ENCODE measurements at places on chromosomes 16 and 17. TPM values are rescaled to one million over a fixed set of nuclear protein-coding genes. Genes with fewer than 3 reads are reported as not detected.

DNA sequence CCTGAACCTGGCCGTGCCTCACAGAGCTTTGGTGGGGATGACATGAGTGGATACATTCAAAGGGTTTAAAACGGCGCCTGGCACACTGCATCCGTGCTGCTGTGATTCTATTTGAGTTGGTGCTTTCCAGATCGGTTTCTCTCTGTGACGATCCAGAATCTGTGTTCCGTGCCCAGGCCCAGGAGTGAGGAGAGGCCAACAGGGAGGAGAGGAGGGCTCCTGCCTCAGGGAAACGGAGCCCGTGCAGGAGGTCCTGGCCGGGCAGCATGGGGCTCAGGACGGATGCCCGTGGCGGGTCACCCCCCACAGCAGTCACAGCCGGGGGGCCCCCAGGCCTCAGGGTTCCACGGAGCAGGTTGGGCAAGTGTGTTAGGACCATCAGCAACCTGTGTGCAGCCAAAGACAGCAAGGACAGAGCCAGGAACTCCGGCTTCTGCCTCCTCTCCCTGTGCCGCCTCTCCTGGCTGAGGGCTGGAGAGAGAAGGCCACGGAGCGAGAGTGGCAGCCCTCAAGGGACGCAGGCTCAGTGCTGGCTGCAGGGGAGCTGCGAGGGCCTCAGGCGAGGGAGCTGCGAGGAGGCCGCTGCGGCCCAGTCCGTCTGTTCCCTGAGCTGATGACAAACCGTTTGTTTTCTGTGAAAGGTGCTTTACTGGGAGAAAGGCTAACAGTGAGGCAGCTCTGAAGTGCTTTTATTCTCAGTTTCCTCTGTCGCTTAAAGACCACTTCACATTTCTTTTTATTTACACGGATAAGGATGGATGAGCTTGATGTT is 99.3 kb downstream of the METRNL start:
- no peak for DNase-seq

DNA sequence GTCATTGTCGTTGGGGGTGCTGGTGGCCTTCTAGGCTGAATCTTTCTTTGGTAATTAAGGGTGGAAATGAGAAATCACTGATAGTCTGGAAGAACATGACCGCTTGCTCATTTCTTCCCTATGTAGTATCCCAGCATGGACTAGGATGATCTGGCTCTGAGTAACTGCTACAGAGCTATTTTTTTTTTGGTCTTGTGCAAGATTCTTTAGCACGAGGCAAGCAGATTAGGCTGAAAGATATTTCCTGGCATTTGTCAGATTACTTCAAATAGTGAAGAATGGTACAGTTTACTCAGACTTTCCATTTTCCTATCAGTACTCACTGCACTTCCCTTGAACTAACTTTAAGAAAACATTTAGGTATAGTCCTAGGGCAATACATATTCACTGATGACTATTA is 89.0 kb downstream of the SYCE1L start:
- DNase-seq = no peak

DNA sequence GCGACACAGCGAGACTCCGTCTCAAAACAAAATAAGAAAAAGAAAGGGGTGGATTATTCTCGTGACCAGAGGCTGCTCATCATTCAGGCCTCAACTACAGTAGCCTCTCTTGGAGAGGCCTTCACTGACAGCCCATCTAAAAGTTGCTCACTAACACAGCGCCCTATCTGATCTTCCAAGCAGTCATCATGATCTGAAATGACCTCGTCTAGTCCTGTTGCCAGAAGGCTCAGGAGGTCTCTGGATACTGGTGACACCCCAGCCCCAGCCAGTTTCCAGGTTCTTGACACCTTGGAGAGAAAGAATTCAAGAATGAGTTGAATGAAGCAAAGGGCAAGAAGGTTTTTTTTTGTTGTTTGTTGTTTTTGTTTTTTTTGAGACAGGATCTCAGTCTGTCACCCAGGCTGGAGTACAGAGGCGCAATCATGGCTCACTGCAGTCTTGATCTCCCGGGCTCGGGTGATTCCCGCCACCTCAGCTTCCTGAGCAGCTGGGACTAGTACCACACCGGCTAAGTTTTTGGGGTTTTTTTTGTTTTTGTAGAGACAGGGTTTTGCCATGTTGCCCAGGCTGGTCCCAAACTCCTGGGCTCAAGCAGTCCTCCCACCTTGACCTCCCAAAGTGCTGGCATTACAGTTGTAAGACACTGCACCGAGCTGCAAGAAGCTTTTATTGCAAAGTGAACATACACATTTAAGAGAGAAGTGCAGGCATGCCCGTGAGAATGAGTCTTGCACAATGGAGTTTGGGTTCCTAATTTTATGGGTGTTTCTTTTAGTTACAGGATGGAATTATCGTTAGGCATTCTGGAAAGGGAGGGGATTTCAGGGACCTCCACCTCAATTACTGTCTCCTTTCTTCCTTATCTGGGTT is 2.7 kb upstream of the ZC3H7A start:
- no peak for DNase-seq

- DNase-seq = peak; percentile 18
Observed at GRCh38 chr17:80475910-80476876, at the start of gene NPTX1. Gene NPTX1, minus strand, starts transcription at chr17:80476607. Its CDS starts 161 bp downstream, at chr17:80476446.

DNA sequence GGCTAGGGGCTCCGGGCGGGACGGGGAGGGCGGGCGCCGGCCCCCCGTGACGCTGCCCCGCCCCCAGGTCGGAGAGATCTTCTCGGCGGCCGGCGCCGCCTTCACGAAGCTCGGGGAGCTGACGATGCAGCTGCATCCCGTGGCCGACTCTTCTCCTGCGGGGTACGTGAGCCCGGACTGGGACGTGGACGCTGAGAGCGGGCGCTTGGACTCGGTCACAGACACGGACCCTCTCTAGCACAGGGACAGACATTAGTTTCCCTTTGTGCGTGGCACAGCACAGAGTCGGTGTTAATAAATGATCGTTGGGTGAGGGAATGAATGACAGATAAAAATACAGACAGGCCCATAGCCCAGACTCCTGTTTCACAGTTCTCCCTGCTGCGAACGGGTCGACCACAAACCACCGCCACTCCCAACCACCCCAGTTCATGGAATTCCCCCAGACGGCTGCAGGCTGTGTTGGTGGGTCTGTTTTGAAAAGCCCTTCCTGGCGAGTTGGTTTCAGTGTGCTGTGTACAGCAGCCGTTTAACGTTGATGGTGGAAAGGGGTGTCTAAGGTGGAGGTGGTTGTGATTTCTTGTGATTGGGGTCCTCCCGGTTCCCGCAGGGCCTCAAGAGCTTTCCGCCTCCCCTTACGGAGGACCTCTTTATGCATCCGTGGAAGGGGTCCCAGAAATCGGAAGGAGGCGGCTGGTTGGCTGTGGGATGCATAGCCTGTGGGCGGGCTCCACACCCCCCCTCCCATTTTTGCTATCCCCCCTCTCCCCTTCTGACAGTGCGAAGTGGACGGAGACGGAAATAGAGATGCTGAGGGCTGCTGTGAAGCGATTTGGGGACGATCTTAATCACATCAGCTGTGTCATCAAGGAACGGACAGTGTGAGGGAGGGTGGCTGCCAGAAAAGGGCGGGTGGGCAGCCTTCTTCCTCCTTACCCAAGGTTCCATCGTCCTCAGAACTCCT is 2.9 kb downstream of the RNASEK start:
- no peak for DNase-seq

GRCh38 chr17:36932694-36933511 is 4.4 kb upstream of the LHX1 start:
- no peak for DNase-seq

DNA sequence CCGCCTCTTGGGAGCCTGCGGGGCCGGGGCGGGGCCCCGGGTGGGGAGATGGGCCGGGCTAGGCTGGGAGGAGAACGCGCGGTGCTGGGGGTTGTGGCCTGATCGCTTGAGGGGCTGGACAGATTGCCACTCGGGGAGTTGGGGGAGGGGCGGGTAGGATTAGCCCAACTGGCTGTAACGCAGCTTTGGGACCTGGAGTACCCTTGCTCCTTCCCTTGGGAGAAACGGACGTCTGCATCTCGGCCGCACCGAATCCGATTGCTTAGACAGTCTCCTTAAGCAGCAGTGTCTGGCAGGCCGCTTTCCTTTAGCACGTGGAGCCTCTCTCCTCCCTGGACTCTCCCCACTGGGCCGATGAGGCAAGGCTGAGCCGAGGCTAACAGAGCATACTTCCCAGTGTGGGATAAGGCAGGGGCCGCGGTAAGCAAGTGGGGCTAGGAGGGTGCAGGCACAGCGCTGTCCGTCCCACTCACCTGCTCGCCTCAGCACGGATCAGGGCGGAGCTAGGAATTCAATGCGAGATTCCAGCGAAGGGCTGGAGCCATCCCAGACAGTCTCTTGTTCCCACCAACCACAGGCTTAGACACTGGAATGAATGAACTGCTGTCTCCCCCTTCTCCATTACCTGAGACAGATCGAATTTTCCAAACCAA is 540 bp upstream of the ACLY start:
- peak; percentile 63 for DNase-seq

GRCh38 chr16:73275448-73275847 is 227.5 kb upstream of the ZFHX3 start:
- no peak for DNase-seq

DNA sequence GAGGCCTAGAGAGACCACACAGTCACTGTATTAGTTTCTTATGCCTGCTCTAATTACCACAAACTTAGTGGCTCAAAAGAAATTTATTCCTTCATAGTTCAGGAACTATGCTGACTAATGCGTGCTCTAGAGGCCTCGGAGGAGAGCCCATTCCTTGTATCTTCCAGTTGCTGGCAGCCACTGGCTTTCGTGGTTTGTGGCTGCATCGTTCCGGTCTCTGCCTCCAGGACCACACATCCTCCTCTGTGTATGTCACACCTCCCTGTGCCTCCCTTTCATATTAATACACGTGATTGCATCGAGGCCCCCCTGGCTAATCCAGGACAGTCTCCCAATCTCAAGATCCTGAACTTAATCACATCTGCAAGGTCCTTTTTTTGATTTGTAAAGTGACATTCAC is 16.9 kb upstream of the MYLK3 start:
- DNase-seq = no peak

GRCh38 chr17:12402963-12403622 is 262.6 kb upstream of the MYOCD start:
- no peak for DNase-seq

DNA sequence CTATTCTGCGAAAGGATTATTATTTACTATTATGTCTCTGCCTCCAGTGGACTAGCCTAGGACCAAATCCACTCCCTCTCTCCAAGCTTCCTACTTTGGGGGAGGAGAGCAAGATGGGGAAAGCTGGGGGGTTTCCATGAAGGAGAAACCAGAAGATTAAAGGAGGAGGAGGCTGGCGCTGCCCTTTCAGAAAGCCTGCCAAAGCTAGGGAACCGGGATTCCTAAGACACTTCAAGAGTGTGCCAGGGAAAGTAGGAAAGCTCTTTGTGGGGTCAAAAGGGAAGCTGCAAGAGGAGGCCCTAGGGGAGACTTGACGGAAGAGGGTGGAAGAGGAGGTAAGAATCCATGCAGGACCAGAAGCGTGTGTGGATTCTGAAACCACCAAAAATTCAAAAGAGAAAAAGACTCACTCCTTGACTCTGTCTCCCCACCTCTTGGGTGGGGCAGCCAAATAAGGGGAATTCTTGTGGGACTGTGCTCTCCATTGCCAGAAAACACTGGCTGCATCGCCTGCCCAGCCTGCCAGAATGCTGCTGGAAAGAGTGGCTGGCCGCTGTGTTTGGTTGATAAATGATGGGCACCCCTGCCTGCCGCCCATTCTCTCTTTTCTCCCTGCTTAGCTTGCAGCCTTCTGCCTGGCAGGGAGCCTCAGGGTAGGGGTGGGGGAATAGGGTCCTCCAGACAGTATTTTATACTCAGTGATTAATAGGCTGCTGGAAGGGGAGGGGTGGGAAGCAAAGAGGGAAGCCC is 11.8 kb upstream of the KAT7 start:
- DNase-seq = no peak

- DNase-seq = no peak
Observed at GRCh38 chr17:65920996-65921395, 270.9 kb downstream of the CEP112 start.

- no peak for DNase-seq
Observed at GRCh38 chr17:42107597-42108576, 4.6 kb downstream of the DHX58 start.

DNA sequence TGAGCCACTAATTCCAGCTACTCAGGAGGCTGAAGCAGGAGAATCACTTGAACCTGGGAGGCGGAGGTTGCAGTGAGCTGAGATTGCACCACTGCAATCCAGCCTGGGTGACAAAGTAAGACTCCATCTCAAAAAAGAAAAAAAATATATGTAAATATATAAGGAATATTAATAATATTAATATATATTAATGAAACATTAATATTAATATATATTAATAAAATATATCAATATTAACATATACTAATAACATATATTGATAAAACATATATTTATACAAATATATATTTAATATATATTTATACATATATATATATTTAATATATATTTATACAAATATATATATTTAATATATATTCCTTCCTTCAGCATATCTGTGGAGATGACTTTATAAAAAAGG is 338.0 kb downstream of the NPIPA8 start:
- no peak for DNase-seq

GRCh38 chr16:85640254-85640558 is 27.1 kb downstream of the GSE1 start:
- DNase-seq = no peak

- peak; percentile 70 for DNase-seq
Observed at GRCh38 chr17:75159196-75160031, 5.1 kb upstream of the JPT1 start.

- DNase-seq = no peak
Observed at GRCh38 chr16:50673496-50674275, 7.4 kb downstream of the SNX20 start.

DNA sequence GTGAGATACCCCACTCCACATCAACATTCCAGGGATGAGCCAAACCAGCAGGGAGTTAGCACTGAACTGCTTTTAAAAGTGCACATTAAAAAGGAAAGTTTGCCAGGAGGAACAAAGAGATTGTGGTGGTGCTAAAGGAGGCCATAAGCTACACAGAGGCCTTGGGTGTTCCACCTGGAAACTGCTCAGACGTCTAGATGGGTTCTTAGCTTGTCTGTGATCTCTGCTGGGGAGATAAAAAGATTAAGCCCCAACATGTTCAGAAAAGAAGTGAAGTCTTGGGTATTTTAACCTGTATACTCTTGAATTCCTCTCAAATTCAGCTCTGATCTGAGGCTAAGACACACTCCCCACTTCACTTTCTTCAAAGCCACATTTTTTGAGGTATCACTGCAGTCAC is 10.4 kb downstream of the HAS3 start:
- no peak for DNase-seq

The NCBP3 gene
- total RNA-seq = 58.5 TPM

The MRPL12 gene
- 98.6 TPM for total RNA-seq

The CBFA2T3 gene
- total RNA-seq = 0.88 TPM

The FLYWCH2 gene
- 41.5 TPM for total RNA-seq

The RPL19 gene
- total RNA-seq = 1,670 TPM

The NFE2L1 gene
- total RNA-seq = 85.5 TPM

The SLC12A3 gene
- total RNA-seq = 0.26 TPM

The NSF gene
- total RNA-seq = 23.3 TPM

The ARHGAP44 gene
- not detected for total RNA-seq

The SLC7A5 gene
- 357 TPM for total RNA-seq

The CX3CL1 gene
- not detected for total RNA-seq

The ERN2 gene
- 3.4 TPM for total RNA-seq
